Regular cardiac myocyte (primary cell): ENCODE measurements at places on chromosomes 5 and 9. TPM values are rescaled to one million over a fixed set of nuclear protein-coding genes. Genes with fewer than 3 reads are reported as not detected.

Gene MARCOL
- total RNA-seq = not detected in 2 replicates

Gene ZDHHC21
- 8.4 and 9.0 TPM in 2 replicates for total RNA-seq

Gene RNF180
- total RNA-seq = 4.0 and 8.7 TPM in 2 replicates

Gene IL33
- 189 and 383 TPM in 2 replicates for total RNA-seq

Gene DELE1
- total RNA-seq = 22.2 and 31.6 TPM in 2 replicates

Gene PCDHA8
- total RNA-seq = under 0.01 TPM in 2 replicates

Gene ANKRD18B
- total RNA-seq = 2.8 and 8.2 TPM in 2 replicates

Gene TTC23L
- total RNA-seq = under 0.01 and 0.28 TPM in 2 replicates

Gene CDC20B
- 0.19 and 0.56 TPM in 2 replicates for total RNA-seq

Gene ANKRD31
- 0.19 and 0.28 TPM in 2 replicates for total RNA-seq

Gene GIN1
- 5.9 and 6.2 TPM in 2 replicates for total RNA-seq

Gene ERMP1
- total RNA-seq = 9.4 and 23.4 TPM in 2 replicates

Gene LCN9
- total RNA-seq = not detected in 2 replicates

Gene NUDT12
- 10.0 and 16.6 TPM in 2 replicates for total RNA-seq

Gene AQP7
- total RNA-seq = 0.19 TPM in 1 of 2 replicates, not detected in the other

Gene CNTNAP3B
- 18.9 and 49.7 TPM in 2 replicates for total RNA-seq

Gene CCNI2
- not detected in 2 replicates for total RNA-seq

Gene ERAP2
- total RNA-seq = 4.4 and 4.8 TPM in 2 replicates

Gene IGFBPL1
- total RNA-seq = under 0.01 and 1.7 TPM in 2 replicates

Gene OR1J2
- total RNA-seq = 0.28 TPM in 1 of 2 replicates, not detected in the other

Gene ARL14EPL
- 0.19 TPM in 1 of 2 replicates, not detected in the other for total RNA-seq

Gene TMEM232
- 1.3 and 4.8 TPM in 2 replicates for total RNA-seq

Gene UBE2QL1
- total RNA-seq = under 0.01 TPM in 1 of 2 replicates, not detected in the other

Gene CDKN2A
- 8.6 and 17.8 TPM in 2 replicates for total RNA-seq

Gene SLC36A2
- total RNA-seq = not detected in 2 replicates

Gene CDH12
- total RNA-seq = not detected in 2 replicates

Gene F2RL2
- 10.0 and 10.4 TPM in 2 replicates for total RNA-seq

Gene ARID3C
- total RNA-seq = under 0.01 and 0.28 TPM in 2 replicates

Gene SHOC1
- total RNA-seq = under 0.01 TPM in 2 replicates

Gene MLANA
- total RNA-seq = not detected in 2 replicates

Gene TSPAN17
- 22.6 and 40.3 TPM in 2 replicates for total RNA-seq

Gene RANBP3L
- not detected in 2 replicates for total RNA-seq

Gene CYSRT1
- total RNA-seq = under 0.01 and 0.19 TPM in 2 replicates

Gene NME5
- 0.77 and 1.7 TPM in 2 replicates for total RNA-seq

Gene ARHGEF37
- 1.7 and 8.2 TPM in 2 replicates for total RNA-seq

Gene KLF9
- 14.6 and 52.7 TPM in 2 replicates for total RNA-seq

Gene IRGM
- total RNA-seq = not detected in 2 replicates

Gene MEIKIN
- under 0.01 TPM in 1 of 2 replicates, not detected in the other for total RNA-seq

Gene TAF11L5
- total RNA-seq = not detected in 2 replicates

Gene LRRC26
- not detected in 2 replicates for total RNA-seq

Gene TMEM215
- total RNA-seq = not detected in 2 replicates
